Pulmonary artery endothelial cell (primary cell): ENCODE measurements at places on chromosomes 2 and 18. TPM values are rescaled to one million over a fixed set of nuclear protein-coding genes. Genes with fewer than 3 reads are reported as not detected.

The NEURL3 gene
- not detected in 2 replicates for total RNA-seq

The COL4A4 gene
- total RNA-seq = 0.18 and 0.99 TPM in 2 replicates

The EPB41L5 gene
- 29.8 and 44.8 TPM in 2 replicates for total RNA-seq

The HNMT gene
- 9.2 and 11.3 TPM in 2 replicates for total RNA-seq

The CAB39 gene
- 70.8 and 78.2 TPM in 2 replicates for total RNA-seq

The WIPF1 gene
- 4.8 and 8.0 TPM in 2 replicates for total RNA-seq

The PTMA gene
- 1,274 and 1,552 TPM in 2 replicates for total RNA-seq

The IL36B gene
- total RNA-seq = not detected in 2 replicates

The INO80D gene
- 5.4 and 8.7 TPM in 2 replicates for total RNA-seq
